ENCODE measurements at places on chromosomes 5 and 9.
A peak's percentile ranks its signal among the peaks of the same experiment; 100 is the strongest.

- DNase-seq, result no peak
These were observed 960 bp downstream of the CANX start for GRCh38 chr5:179699616-179700237.

DNA sequence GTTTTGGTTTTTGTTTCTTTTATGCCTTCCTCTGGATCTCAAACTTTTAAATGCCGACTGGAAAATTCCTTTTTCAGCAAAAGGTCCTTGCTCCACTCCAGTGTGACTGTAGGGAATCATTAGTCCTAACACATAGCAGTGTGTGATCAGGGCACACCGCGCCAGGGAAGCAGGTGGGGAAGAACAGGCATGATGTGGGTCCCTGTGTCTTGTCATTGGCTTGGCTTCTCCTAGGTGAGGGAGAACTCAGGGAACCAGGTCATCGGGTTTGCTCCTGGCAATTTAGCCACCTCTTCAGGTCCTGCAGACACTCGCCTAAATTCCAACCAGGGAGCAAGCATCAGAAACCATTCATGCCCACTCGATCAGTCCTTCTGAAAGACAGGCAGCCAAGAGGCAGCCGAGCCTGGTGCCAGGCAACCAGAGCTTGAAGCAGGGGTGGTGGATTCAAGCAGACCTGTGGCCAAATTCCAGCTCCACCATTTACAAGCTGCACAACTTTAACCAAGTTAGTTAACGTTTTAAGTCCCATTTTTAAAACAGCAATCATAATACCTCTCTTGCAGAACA is 514.2 kb downstream of the BNC2 start:
- no peak for DNase-seq

DNA sequence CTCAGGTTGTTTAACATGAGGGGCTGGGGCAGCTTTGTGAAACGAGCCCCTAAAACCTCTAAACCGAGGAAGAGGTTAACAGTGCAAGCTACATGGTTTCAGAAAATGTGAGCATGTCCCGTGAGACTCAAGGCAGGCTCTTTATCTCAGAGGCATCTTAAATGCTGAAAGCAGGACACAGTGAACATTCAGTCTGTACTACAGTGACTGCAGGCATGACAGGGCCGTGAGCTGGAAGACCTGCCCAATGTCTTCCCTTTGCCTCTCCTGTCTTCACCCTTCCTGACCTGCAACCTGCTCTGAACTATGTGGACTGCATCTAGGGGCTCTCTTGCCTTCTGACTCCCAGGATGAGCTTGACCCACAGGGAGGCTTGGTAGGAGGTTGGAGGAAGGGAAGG is 58.3 kb downstream of the PRLR start:
- DNase-seq, result no peak

DNA sequence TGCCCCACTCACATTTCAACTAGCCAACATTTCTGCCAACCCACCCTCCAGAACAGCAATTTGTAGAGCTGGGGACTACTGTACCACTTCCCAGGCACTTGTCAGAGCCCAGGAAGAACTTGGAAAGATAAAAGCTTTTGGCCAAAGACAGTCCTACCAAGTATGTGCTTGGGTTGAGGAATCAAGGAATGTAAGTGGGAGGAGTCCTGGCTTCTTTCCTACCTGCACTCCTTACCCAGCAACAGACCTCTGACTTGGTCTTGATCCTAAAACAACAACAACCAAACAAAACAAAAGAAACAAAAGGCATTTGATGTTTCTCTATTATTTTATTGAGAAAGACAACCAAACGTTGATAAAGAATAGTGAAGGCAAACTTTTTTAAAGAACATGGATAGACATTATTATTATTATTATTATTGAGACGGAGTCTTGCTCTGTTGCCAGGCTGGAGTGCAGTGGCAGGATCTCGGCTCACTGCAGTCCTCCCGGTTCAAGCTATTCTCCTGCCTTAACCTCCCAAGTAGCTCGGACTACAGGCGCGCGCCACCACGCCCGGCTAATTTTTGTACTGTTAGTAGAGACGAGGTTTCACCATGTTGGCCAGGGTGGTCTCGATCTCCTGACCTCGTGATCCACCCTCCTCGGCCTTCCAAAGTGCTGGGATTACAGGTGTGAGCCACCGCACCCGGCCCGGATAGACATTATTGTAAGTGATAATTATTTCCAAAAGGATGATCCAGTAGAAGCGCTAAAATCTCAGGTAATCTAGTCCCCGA is 33.5 kb downstream of the ANXA2R start:
- no peak for DNase-seq

DNA sequence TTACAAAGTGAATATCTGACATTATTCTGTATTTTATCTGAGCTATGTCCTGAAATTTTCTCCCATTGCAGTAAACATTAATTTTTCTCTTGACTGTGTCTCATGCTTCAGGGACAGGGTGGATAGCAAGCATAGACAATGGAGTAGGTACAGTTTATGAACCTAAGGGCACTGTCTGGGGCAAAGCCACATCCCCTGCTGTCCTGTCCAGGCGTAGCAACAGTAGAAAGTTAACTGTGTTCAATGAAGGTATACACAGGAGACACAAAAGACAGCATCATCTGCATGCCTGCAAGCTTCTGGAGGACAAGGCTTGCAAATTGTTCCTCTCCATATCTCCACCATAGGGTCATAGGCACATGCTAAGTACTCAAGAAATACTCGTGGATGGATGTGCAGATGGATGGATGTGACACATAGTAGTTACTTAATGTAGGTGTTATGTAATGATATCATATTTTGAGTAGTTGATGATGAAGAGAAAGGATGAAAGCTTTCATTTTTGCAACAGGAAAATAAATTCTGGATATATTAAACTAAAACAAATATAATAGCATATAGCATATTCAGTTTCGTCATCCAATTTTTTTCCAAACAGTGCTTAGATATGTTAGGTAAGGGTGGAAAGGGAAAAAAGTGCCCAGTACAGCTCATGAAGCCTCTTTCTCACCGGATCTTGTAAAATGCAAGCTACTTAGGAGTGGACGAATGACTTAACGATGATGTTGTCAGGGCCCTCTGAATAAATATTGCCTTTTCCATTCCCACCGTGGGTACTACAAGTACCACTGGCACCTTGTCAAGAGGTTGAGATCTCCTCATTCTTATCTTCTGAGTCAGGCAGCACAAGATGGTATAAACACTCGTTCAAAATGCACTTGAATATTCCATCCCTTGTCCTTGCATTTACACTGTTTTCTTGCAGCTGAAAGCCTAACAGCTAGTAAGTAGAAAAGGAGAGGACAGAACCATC is 19.9 kb upstream of the ZSWIM6 start:
- DNase-seq, result peak; percentile 74

- DNase-seq, result no peak
These were observed 184.9 kb downstream of the ATP10B start for GRCh38 chr5:160667160-160667559.

- no peak for DNase-seq
These were observed 1.1 kb downstream of the PCDHAC2 start for GRCh38 chr5:140967226-140967893.

DNA sequence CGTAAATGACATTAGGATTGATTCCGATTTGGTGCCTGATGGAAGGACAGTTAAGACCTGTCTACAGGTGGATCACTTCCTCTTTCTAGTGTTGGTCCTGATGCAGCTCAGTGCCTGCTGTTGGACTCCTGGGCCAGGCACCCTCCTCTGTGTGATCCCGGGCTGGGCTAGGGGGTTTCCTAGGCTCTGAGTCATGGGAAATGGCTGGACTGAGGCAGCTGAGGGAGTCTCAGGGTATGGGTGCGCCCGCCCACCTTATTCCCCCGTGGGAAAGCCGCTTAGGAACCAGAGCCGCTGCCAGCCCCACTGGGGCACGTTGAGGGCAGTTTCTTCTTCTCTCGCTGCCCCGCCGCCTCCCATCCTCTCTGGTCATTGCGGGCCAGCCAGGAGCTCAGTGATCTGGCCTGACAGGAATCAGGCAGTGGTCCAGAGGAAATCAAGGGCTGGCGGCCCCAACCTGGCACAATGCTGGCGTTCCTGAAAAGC is 12.9 kb downstream of the TCF7 start:
- DNase-seq, result no peak

DNA sequence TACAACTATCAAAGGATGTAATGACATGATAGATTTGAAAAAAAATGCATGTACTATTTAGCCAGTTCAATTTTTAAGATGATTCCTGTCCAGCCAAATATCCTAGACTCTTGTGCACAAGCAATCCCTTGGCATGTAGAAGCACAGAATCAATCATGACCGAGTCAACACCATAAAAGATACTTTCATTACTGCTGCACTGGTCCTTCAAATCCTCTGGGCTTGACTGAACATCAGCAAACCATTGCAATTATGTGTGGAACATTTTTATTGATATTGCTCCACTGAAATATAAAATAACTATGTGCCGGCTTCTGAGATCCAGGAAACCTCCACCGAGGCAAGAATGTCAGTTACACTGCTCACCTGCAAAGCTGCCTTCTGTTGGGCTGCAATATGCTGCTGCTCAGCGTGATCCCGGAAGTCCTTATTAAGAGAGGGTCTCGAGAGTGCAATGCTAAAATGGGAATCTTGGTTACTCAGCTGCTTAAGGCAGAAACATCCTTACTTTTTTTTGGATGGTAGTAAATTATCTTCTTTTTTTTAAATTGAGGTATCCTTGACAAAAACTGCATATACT is 28.7 kb downstream of the INIP start:
- no peak for DNase-seq

- no peak for DNase-seq
These were observed 211.2 kb downstream of the GADD45G start for GRCh38 chr9:89815903-89816573.

GRCh38 chr5:94498199-94498598 is 120.2 kb downstream of the KIAA0825 start:
- DNase-seq, result peak; percentile 23

- no peak for DNase-seq
These were observed 6.8 kb downstream of the RMI1 start for GRCh38 chr9:83987402-83987791.

DNA sequence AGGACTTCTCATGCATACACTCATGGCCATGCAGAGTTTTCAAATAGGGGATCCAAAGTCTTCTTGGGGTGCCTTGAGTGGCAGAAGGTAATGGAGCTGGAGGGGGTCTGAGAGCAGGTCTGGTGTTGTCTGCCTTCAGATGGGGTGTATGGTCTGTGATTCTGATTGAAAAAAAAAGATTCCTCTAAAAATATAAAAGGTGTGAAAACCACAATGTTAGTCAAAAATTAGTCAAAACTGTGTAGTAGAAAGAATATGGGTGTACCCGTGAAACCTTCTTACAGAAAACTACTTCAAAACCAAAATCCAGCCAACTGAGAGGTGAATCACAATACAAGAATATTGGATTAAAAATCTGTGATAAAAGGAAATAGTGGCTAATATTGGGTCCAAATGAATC is 20.1 kb downstream of the DOCK2 start:
- no peak for DNase-seq

GRCh38 chr9:17928228-17928627 is 349.4 kb downstream of the SH3GL2 start:
- DNase-seq, result no peak

- DNase-seq, result no peak
These were observed 78.1 kb downstream of the DENND1A start for GRCh38 chr9:123851851-123852250.

- DNase-seq, result no peak
These were observed 142.3 kb upstream of the OTULINL start for GRCh38 chr5:14439087-14439871.

GRCh38 chr5:112005623-112005930 is 248.6 kb upstream of the NREP start:
- DNase-seq, result no peak

DNA sequence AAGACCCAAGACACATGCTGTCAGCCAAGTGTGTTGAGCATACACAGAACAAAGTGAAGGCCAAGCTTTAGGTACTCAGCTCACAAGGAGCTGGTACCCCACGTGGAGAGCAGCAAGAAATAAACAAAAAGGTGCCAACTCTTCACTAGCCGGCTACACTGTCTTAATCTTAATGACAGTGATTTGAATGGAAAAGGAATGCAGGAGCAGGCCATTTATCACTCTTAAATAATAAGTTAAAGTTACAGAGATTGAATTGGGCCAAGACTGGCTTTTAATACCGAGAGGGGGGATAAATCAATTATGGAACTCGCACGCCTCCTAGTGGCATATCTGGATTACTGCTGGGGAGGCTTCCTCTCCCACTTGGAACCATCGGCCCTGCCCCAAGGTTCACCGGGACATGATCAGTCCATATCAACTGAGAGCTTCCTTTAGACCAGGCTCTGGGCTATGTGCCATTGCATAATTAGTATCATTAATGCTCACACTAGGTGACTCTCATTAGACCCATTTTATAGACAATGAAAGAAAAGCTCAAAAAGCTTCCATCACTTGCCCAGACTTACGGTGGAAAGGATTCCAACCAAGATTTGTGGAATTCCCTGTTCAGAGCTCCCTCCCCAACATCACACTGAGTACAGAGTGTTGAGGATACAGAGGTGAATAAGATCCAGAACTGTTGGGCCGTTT is 94.0 kb downstream of the ACTL7B start:
- peak; percentile 51 for DNase-seq

DNA sequence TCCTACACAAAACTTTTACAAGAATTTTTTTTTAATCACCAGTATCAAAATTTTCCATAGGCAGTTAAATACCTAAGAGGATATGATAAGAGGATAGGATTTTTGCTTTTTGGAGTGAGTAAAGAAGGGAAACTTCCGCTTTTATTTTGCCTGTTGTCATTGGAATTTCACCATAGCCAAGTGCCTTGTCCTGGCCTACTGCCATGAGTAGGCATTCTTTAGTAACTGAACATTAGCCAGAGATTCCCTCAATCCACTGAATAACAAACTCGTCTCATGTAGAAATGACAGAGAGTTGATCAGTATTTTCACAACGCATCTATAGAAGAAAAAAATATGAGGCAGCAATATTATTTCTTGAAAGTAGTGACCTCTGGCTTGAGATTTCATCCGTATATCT is 289.6 kb upstream of the ADAMTSL1 start:
- DNase-seq, result no peak

DNA sequence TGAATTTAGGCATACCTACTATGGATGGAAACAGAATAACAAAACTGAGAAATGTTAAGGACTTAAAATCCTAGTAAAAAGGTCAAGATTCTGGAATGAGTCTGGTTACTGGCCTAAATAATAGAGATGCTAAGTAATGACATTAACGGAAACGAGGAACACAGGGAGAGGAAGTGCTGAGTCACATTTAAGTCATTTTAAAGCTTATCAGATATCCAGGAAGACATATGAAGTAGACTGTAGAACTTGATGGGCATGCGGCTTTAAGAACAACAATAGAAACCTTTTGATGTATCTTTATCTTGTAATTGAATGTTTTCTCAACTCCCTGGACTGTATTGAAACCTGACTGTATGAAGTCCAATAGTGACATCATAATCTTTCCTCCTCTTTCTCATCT is 1251.4 kb upstream of the CDH6 start:
- DNase-seq, result no peak

- no peak for DNase-seq
These were observed 570.7 kb downstream of the CAAP1 start for GRCh38 chr9:26321935-26322334.

- no peak for DNase-seq
These were observed 9.0 kb downstream of the ANXA6 start for GRCh38 chr5:151148583-151148982.
